ENCODE measurements at places on chromosomes 4 and X.

- DNase-seq: no peak
Measured at GRCh38 chr4:174365018-174365587, 81.4 kb downstream of the CEP44 start.

DNA sequence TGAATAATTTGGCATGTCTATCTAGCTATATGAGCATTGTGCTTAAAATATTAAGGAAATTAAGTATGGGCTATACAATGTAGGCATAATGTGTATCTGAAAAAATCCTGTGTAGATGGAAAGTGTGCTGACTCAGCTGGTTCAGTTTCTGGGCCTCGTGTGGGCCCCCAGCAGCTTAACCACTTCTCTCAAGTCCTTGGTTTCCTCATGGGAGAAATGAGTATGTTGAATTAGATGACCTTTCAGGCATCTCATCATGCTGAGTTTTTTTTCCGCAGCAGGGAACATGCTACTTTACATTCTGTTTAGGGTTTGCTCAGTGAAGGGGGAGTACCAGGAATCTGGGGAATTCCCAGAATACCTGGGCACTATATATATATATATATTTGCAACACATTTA lies 30.5 kb downstream of the RHOH start:
- no peak for DNase-seq

DNA sequence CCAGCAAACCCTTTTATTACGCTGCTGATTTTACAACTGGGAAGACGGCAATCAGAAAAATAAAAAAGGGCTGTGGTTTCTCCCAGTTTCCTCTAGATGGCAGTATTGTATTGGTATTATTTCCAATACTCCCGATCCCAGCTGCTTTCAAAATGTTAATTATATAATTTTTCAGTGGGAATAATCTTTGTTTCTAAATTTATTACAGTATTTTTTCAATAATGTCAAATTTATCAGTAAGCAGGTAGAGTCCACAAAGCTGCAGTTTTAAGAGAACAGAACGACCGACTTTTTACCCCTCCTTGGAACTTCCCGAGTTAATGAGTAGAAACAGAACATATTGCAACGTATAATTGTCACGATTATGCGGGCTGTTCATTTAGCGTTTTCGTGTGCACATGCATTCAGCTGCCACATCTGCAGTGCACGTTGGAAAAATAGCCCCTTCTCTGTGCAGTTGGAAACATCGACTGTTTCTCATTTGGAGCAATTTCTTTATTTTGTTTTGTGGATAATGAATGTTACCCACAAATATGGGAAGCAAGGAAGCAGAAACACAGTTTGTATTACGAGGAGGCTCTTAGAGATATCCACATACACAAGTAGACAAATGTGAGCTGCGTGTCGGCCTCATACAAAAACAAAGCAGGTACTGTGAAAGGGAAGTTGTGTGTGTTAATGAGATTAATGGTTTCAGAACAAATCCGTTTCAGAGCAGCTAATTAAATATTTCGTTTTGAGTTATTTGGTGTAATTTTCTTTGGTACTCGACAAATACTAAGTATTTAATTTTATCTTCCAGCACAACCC lies 188.0 kb downstream of the STIM2 start:
- peak; percentile 57 for DNase-seq

GRCh38 chr4:138409670-138410069 lies 167.5 kb upstream of the SLC7A11 start:
- DNase-seq: no peak

DNA sequence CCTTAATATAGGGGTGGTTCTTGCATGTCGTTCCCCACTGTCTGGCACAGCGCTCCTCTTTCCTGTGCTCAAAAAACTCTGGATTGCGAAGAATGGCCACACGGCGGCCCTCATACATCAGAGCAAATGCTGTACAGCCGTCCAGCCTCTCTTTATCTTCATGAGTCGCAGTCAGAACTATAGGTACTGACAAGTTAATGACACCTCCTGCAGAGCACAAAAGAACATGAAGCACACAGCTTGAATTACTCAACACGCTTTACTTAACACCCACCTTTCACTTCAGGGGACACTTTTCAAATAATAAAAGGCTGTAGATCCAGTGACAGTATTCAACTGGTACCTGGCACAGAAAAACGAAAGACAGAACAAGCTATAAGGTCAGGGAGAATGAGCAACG lies 65.3 kb downstream of the PAPSS1 start:
- DNase-seq: no peak

DNA sequence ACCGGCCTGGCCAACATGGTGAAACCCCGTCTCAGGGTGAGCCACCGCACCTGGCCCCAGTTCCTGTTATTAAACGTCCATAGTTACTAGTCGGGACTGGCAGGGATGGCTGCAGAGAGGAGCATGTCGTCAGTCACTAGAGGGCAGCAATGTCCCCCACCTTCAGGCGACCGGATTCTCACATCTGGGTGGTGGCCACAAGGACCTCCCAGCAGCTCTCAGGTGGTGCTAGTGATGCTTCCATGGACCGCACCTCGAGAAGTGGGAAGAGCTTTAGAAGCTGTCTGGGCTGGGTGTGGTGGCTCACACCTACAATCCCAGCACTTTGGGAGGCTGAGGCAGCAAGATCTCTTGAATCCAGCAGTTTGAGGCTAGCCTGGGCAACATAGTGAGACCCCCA lies 13.3 kb upstream of the IL3RA start:
- DNase-seq: no peak

- DNase-seq: no peak
Measured at GRCh38 chr4:32519060-32519459, 1798.9 kb downstream of the PCDH7 start.

Data from frontal cortex (tissue), 4 donors.